GM12878 (cell line): ENCODE measurements at places on chromosomes 5 and 9. TPM values are rescaled to one million over a fixed set of nuclear protein-coding genes. Genes with fewer than 3 reads are reported as not detected.

DNA sequence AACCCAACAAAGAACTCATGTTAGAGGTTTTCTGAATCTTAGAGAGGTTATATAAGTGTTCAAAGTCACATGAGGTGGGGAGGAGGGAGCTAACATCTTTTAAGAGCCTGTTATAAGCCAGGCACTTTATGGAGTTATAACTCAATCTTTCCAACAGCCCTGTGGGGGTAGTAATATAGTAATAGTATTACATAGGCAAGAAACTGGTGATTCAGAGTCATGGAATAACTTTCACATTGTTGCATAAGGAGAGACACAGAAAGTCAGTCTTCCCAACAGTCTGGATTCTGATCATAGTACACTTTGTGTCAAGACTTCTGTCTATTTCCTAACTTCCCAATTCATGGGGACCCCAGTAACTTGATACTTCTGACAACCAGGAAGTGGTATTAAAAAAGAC is 89.2 kb downstream of the ACER2 start:
- no peak for DNase-seq
- H3K27me3 ChIP-seq = no peaks in the 10 kb centered on the region
- H3K4me1 ChIP-seq = no peaks in the 10 kb centered on the region
- H3K36me3 ChIP-seq = no peaks in the 10 kb centered on the region
- no peak overlapping the region for H3K4me3 ChIP-seq

- H3K36me3 ChIP-seq = no peaks in the 10 kb centered on the region
- H3K27me3 ChIP-seq = no peaks in the 10 kb centered on the region; the same call in 1 of the 2 replicates
- no peak overlapping the region for H3K4me3 ChIP-seq
- DNase-seq = no peak
- no peaks in the 10 kb centered on the region for H3K4me1 ChIP-seq
Measured at GRCh38 chr5:178289438-178289837, 56.8 kb upstream of the PHYKPL start.

The PCDHGA9 gene
- total RNA-seq = 0.54 and 0.56 TPM in 2 replicates

The NFIB gene
- 0.16 and 0.18 TPM in 2 replicates for total RNA-seq

- H3K27ac ChIP-seq = peak overlapping the region; percentile 20
- peak overlapping the region; percentile 38 for H3K4me3 ChIP-seq
- peaks cover 24% of the 10 kb centered on the region for H3K4me1 ChIP-seq
- no peak for DNase-seq
Measured at GRCh38 chr9:92664394-92665152, 5.4 kb downstream of the IPPK start.

- H3K27ac ChIP-seq = no peak overlapping the region
- no peak for DNase-seq
- H3K4me3 ChIP-seq = no peak overlapping the region
Measured at GRCh38 chr9:138065287-138065686, 187.7 kb downstream of the CACNA1B start.
